ENCODE measurements at places on chromosomes 2 and 18.

DNA sequence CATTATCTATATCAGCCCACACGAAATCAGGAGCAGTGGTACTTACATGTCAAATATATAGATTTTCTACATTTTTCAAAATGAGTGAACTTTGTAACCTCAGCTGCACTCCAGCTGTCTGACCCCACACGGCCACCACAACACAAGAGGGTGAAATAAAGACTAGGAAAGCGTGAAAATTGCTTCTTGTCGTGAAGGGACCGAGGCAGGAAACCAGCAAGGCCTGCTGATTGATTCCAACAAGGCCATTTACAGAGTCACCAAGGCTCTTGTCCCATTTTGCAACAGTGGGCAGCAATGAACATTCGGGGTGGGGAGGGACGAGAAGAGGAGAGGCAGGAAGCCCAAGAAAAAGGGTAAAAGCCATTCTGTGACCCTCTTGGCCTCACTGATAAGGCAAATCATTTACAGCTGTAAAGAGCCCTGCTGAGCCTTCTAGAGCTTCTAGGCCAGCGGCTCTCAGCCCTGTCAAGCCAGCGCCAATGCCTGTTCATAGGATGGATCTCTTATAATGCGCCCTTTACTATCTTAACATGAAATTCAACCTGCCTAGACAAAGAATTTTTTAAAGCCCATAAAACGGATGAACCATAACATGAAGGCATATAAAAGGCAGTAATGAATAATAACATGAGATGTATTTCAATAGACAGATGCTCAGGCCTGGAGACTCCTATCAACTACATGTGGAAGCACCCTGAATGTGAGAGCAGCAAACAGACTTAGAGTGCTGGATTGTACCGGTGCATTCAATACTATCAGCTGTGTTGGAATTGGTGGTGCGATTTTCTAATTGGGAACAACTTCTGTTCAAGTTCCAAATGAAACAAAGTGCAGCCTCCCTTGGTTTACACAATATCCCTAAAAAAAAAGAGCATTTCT lies 269.0 kb downstream of the CDCA7 start:
- no peak for DNase-seq

GRCh38 chr2:140929849-140930248 lies 1201.0 kb downstream of the LRP1B start:
- DNase-seq, result no peak

DNA sequence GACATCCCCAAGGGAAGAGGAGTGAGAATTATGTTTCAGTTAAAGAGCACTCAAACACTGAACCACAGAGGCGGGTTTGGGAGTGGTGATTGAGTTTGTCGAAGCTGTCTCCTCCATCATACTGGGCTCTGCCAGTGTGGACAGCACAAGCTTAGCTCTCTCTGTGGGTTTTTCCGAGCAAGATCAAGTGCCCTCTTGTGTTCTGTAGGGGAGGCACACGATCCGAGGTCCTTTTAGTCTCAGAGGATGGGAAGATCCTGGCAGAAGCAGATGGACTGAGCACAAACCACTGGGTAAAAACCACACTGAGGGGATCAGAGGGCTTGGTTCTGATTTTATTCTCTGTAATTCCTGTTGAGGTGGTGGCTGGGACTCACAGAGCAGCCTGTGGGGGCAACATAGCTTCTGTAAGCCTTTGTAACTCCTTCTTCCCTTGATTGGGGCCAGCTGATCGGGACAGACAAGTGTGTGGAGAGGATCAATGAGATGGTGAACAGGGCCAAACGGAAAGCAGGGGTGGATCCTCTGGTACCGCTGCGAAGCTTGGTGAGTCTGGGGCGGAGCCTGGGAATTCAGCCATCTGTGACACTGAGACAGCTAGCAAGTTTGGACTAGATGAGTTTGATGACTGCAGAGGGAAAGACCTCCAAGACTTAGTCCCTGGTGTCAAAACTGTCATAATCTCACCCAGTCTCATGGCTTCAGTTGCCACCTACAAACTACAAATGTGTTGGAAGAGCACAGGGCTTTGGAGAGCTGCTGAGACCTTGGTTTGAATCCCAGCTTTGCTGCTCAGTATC lies 2.0 kb downstream of the NAGK start:
- peak; percentile 6 for DNase-seq

GRCh38 chr2:106316915-106317314 lies 122.8 kb upstream of the UXS1 start:
- no peak for DNase-seq

GRCh38 chr2:197281421-197281820 lies 29.2 kb downstream of the ANKRD44 start:
- no peak for DNase-seq

DNA sequence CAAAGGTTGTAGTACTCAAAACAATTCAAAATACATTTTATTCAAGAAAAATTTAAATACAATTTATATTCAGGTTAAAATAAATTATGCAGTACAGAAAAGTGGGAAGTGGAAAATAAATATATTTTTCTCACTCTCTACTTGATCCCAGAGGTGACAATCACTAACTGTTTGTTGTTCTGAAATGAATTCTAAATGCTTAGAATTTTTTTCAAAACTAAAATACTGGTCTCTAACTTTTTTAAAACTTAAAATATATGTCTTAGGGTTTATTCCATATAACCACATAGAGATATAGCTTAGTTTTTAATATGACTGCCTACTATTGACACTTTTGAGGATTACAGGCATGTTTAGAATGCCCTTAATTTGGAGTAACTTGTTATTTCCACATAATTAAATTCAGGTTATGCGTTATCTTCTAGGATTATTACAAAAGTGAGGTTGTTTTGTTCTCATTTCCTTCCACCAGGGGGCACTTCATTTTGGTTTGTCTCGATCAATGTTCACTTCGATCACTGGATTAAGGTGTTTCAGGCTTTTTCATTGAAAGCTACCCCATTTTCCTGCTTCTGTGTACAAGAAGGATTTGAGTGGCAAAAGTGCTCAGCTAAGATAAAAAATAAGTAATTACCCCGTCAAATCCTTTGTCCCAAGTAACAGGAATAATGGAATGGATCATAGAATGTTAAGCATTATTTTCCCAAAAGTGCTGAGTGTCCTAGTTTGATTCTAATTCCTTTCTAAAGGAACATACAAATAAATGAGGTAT lies 27.1 kb upstream of the TFPI start:
- DNase-seq, result peak; percentile 46

DNA sequence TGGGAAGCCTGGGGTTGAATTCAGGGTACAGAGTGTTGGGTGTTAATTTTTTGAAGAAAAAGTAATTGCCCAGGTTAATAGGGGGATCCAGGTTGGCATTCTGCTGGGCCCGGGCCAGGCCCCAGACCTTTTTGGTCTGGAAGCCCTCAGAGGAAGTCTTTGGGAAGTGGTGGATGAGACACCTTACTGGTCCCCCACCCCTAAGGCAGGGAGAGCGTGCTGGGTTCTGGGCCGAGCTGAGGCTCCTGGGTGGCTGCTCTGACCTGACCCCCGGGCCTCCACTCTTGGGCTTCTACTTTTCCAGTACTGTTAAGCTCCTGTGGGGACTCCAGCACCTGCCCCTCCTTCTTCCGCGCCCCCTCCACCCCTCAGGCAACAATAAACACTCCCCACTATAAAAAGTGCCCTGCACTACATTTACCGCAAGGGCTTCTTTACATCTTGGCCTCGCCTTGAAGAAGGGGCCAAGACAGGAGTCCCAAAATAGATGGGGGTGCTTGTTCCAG lies 753 bp upstream of the HOXD3 start:
- no peak for DNase-seq

GRCh38 chr18:67770520-67770919 lies 254.0 kb upstream of the DSEL start:
- no peak for DNase-seq
